WTC11 (cell line): ENCODE measurements at places on chromosomes 3 and 15. TPM values are rescaled to one million over a fixed set of nuclear protein-coding genes. Genes with fewer than 3 reads are reported as not detected.

GRCh38 chr3:30693470-30694120, 87.2 kb downstream of the TGFBR2 start:
- H3K36me3 ChIP-seq = peaks cover 39% of the 10 kb centered on the region
- H3K4me3 ChIP-seq = no peak overlapping the region
- peak; percentile 35 for DNase-seq
- H3K27ac ChIP-seq = no peak overlapping the region
- H3K27me3 ChIP-seq = no peaks in the 10 kb centered on the region

DNA sequence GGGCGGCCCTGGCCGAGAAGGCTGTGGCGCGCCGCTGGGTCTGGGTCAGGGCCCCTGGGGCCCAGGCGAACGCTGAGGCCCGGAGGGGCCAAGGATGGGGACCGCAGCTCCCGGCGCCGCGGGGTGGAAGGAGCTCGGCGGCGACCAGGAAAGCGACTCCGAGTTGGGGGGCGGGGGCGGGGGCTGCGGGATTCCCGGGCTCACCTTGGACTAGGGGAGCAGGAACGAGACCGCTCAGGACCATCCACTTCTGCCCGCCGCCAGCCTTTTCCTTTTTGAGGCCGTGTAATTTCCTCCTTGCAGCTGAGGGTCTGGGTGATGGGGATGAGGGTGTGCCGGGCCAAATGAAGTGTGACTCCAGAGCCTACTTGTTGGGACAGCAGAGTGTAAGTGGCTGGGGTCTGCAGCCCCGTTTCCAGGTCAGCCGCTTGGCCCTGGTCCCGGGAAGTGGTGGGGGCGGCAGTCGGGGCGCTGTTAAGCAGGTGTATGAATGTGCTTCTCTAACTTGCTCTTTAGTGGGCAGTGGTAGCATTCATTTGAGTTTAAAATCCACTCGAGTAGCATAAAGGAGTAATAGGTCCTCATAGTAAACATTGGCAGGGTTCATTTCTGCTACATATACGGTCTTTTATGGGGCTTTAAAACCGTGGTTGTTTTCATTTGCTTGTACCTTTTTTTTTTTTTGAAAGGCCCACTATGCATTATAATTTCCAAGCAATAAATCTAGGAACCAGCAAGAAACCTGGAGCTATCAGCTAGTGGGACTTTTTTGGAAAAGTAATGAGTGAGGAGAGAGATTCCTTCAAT, 717 bp downstream of the PXK start:
- H3K36me3 ChIP-seq = no peaks in the 10 kb centered on the region
- no peak overlapping the region for H3K27ac ChIP-seq
- DNase-seq = peak; percentile 52
- peaks cover 24% of the 10 kb centered on the region for H3K4me1 ChIP-seq

DNA sequence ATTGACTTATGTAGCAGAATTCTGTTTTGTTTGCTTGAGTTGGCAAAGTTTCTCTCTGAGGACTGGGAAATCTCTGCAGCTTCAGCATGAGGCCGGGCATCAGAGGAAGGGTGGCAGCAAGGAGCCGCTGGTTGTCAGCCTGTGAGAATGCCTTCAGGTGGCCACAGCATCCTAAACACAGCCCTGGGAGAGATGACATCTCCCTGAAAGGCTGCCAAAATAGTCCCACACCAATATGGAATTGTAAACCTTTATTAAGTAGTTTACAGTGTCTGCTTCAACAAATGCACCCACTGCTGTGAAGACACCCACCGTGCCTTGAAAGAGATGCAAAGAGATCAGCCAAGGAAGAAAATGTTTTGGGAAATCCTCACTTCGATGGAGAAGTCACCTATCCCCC, 609.7 kb upstream of the ARRDC4 start:
- no peak overlapping the region for H3K4me3 ChIP-seq
- H3K27ac ChIP-seq = no peak overlapping the region
- H3K4me1 ChIP-seq = peaks cover 45% of the 10 kb centered on the region
- DNase-seq = no peak
- peaks cover 13% of the 10 kb centered on the region for H3K36me3 ChIP-seq

DNA sequence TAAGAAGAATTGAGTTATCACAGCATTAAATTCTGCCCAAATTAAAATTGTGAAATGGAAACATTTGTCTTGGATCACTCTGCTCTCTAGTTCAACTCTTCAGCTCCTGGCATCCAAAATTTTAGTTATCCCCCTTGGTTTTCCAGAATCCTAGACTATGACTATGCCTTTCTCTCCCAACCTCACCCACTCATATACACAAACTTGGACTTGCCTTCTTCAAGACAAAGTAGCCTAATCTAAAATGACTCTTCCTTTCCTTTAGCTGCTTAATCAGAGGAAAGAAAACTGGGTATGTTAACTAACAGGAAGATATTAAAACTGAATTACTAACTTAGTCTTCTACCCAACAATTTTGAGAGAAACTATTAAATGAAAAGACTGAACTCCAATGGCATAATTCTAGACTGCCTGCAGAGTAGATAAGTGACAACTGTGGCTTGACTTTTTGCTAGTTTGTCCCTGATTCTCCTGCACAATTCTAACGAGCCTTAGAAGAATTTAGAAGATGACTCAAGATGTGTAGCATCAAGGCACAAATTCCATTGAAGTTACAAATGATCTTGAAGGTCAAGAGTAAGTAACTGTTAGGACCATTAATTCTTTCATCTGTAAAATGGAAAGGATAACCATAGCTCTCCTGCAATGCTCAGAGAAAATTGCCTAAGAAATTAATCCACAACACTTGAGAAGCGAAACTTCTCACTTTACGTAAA, 5.2 kb upstream of the GOLIM4 start:
- H3K4me1 ChIP-seq = peaks cover 23% of the 10 kb centered on the region
- no peaks in the 10 kb centered on the region for H3K27me3 ChIP-seq
- H3K27ac ChIP-seq = no peak overlapping the region
- no peak for DNase-seq

- H3K36me3 ChIP-seq = no peaks in the 10 kb centered on the region
- peaks cover 61% of the 10 kb centered on the region for H3K4me1 ChIP-seq
- H3K27ac ChIP-seq = no peak overlapping the region
- peaks cover 22% of the 10 kb centered on the region for H3K27me3 ChIP-seq
- no peak for DNase-seq
- no peak overlapping the region for H3K4me3 ChIP-seq
Measured at GRCh38 chr3:149252272-149252671, 30.6 kb upstream of the CP start.

DNA sequence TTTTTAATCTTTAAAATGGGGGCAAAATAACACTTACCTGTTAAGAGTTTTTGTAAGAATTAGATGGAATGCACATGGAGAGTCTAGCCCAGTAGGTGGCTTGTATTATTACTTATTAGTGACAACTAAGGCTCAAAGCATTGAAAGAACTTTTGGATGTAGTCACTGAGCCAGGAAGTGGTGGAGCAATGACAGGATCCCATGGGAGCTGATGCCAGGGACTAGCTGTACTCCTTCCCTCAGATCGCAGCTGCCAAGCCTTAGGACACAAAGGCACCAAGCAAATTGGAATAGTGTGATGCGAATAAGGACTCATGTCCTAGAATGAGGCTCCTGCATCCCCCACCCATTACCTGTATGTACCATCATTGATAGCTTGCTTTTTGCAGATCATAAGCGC, 370.4 kb upstream of the RGMA start:
- H3K27ac ChIP-seq = no peak overlapping the region
- H3K4me1 ChIP-seq = peaks cover 21% of the 10 kb centered on the region
- no peak for DNase-seq
- peaks cover 10% of the 10 kb centered on the region for H3K27me3 ChIP-seq

DNA sequence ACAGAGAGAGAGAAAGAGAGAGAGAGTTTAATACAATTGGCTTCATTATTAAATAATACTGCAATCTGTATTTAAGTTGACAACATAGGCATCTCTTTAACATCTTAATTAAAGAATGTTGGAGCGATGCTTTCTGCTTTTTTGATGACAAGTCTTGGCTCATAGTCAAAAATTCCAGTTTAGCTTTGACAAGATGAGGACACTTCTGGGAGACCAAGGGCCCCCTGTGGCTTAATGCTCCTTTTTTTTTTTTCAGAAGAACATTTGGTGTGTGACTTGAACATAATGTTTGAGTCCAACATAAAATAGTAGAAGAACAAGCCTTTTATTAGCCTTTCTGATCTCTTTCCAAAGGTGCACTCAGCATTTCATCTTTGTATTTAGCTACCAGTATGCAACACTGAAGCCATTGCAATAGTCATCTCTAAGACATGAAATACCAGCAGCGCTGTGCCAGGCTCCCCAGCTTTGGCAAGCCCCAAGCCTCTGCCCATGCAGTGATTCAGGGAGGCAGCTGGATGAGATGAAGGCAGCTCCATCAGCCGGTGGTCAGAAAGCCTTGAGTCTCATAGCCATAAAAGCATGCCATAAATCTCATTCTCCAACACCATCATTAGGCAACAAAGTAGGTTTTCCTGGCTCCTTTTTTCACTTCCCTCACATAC, 349.4 kb upstream of the SEMA6D start:
- peaks cover 17% of the 10 kb centered on the region for H3K4me1 ChIP-seq
- no peak for DNase-seq
- no peak overlapping the region for H3K27ac ChIP-seq
- H3K36me3 ChIP-seq = no peaks in the 10 kb centered on the region
- H3K27me3 ChIP-seq = no peaks in the 10 kb centered on the region

GRCh38 chr3:9167222-9167621, 82.2 kb downstream of the SRGAP3 start:
- no peak for DNase-seq
- no peak overlapping the region for H3K27ac ChIP-seq
- no peaks in the 10 kb centered on the region for H3K36me3 ChIP-seq
- H3K27me3 ChIP-seq = no peaks in the 10 kb centered on the region

GRCh38 chr3:94294806-94295205, 231.9 kb downstream of the NSUN3 start:
- DNase-seq = no peak
- H3K4me3 ChIP-seq = no peak overlapping the region
- peaks cover 28% of the 10 kb centered on the region for H3K4me1 ChIP-seq
- peaks cover 64% of the 10 kb centered on the region for H3K27me3 ChIP-seq
- no peak overlapping the region for H3K27ac ChIP-seq

DNA sequence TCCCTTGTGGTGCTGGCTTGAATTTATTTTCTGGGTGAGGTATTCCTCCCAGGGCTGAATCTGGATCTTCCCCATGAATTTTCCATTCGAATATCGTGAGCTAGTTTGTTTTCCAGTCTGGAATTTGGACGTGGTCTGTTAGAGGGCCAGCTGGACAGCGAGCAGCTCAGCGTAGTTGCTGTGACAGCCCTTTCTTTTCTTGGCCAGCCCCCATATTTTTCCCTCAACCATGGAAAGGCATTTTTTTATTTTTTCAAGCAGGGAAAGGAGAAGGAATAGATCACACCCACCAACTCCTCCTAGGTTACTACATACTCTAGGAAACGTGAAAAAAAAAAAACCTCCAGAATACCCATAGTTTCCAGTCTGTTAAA, 152.0 kb downstream of the KLHL25 start:
- H3K36me3 ChIP-seq = peaks cover 25% of the 10 kb centered on the region
- no peak overlapping the region for H3K4me3 ChIP-seq
- no peaks in the 10 kb centered on the region for H3K27me3 ChIP-seq
- H3K4me1 ChIP-seq = peaks cover 11% of the 10 kb centered on the region
- DNase-seq = no peak

GRCh38 chr15:74808840-74809229, 3.8 kb upstream of the LMAN1L start:
- no peak overlapping the region for H3K4me3 ChIP-seq
- peak overlapping the region; percentile 38; the same call in 1 of the 2 replicates for H3K27ac ChIP-seq
- no peaks in the 10 kb centered on the region; the same call in 1 of the 2 replicates for H3K36me3 ChIP-seq
- peak; percentile 60 for DNase-seq
- peaks cover 6% of the 10 kb centered on the region for H3K4me1 ChIP-seq
- no peaks in the 10 kb centered on the region for H3K27me3 ChIP-seq

DNA sequence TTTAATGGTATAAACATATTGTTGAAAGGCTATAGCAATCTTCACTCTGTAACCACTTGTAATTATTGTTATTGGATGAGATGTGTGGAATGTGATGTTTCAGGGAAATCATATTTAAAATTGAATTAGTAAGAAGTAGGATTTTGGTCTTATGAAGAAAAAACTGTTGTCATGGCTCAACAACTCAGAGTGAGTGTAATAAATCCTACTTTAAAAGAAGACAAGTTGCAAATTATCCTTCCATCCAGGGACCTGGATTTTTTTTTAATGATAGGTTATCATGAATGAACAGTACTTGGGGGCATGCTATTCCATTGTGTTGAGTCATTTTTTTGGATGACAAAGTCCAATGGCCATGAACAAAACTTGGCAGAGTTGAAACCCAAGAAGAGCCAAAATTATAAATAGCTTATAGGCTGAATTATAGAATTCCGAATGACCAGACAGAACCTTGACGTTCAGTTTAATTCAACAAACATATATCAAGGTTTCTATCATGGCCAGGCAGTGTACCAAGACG, 625.5 kb upstream of the ZNF717 start:
- DNase-seq = no peak
- H3K27ac ChIP-seq = no peak overlapping the region
- H3K4me1 ChIP-seq = peaks cover 6% of the 10 kb centered on the region
- H3K36me3 ChIP-seq = peaks cover 7% of the 10 kb centered on the region; the same call in 1 of the 2 replicates

DNA sequence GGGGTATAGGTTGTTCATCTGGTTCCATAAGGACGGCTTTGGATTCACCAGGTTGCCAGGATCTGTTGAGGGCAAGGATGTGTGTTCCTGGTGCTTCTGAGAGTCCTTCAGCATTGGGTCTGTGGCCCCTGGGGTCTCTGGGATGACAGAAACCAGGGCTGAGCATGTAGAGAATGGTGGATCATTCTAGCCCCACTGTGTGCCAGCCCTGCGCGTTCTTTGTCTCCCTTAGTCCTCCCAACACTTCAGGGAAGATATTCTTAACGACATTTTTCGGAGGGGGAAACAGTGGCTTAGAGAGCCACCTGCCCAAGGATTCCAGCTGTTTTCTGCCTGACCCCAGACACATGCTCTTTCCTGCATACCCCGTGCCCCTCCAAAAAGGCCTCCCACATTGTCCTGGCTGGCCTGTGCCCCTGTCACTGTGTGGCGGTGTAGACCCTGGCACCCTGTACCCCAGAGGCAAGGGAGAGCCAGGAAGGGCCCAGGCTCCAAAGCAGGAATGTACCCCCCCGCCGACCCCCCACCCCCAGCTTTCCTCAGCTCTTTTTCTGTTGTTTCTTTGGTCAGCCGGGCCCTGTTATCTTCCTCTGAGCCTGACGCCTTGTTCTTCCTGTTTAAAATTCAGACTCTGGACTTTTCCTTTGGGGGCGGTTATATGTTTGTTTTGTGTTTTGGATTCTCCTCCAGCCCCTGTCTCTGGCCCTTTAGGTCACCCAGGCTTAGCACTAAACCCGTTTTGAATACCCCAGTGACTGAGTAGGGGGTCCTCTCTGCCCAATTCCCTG, 57.8 kb upstream of the SMAD6 start:
- peaks cover 3% of the 10 kb centered on the region for H3K4me1 ChIP-seq
- no peaks in the 10 kb centered on the region for H3K36me3 ChIP-seq
- no peak for DNase-seq
- no peak overlapping the region for H3K27ac ChIP-seq
- H3K4me3 ChIP-seq = no peak overlapping the region

GRCh38 chr15:45458746-45459403, 63.7 kb downstream of the SLC30A4 start:
- peaks cover 12% of the 10 kb centered on the region for H3K4me1 ChIP-seq
- no peaks in the 10 kb centered on the region; the same call in 1 of the 2 replicates for H3K36me3 ChIP-seq
- H3K27me3 ChIP-seq = peaks cover 50% of the 10 kb centered on the region
- DNase-seq = peak; percentile 78
- 0 out of 2 replicates have a peak overlapping the region, but pooled peaks have one; percentile 4 for H3K4me3 ChIP-seq

GRCh38 chr3:135982922-135983581, 17.5 kb downstream of the PPP2R3A start:
- no peaks in the 10 kb centered on the region for H3K36me3 ChIP-seq
- no peak overlapping the region for H3K27ac ChIP-seq
- H3K4me1 ChIP-seq = no peaks in the 10 kb centered on the region
- H3K4me3 ChIP-seq = no peak overlapping the region

Gene SLC9C1
- 1.4 to 3.5 TPM (median 2.5 TPM) in 3 replicates for total RNA-seq

Gene AHSG
- 1.5 to 1.9 TPM (median 1.8 TPM) in 3 replicates for total RNA-seq

Gene GATM
- 10.1 to 18.0 TPM (median 17.0 TPM) in 3 replicates for total RNA-seq

Gene ITIH3
- total RNA-seq = 0.23 to 0.37 TPM (median 0.25 TPM) in 3 replicates

Gene DGKG
- 0.30 to 0.92 TPM (median 0.57 TPM) in 3 replicates for total RNA-seq

Gene GOLGA8T
- 0.78 to 1.0 TPM (median 0.92 TPM) in 3 replicates for total RNA-seq

Gene ABHD10
- total RNA-seq = 27.6 to 32.4 TPM (median 29.2 TPM) in 3 replicates

Gene TP63
- total RNA-seq = 0.09 TPM in 1 of 3 replicates, not detected in the others

Gene CILP
- total RNA-seq = not detected in 3 replicates

Gene MAGEL2
- 10.7 to 12.4 TPM (median 11.2 TPM) in 3 replicates for total RNA-seq
